ENCODE measurements at places on chromosomes 5 and 9.

DNA sequence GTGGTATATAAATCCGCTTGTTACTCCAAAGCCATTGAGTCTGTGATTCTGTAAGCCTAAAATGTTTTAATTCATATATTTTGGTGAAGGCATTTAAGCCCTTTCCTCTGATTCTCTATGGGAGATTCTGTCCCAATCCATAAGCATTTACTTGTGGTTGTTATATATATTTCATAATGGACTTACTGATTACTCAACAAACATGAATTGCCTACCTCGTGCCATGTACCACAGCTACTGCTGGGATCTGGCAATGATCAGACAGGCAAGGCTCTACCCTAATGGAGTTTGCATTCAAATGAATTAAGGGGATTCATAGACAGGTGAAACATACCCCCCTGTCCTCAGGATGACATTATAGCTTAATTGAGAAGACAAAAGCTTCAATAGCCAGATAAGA lies 54.5 kb downstream of the C9orf152 start:
- H3K36me3 ChIP-seq: no peaks in the 10 kb centered on the region
- no peak for DNase-seq
- H3K27me3 ChIP-seq: no peaks in the 10 kb centered on the region
- H3K4me3 ChIP-seq: no peak overlapping the region
- peak overlapping the region; percentile 26 for H3K27ac ChIP-seq
- H3K4me1 ChIP-seq: peaks cover 52% of the 10 kb centered on the region

DNA sequence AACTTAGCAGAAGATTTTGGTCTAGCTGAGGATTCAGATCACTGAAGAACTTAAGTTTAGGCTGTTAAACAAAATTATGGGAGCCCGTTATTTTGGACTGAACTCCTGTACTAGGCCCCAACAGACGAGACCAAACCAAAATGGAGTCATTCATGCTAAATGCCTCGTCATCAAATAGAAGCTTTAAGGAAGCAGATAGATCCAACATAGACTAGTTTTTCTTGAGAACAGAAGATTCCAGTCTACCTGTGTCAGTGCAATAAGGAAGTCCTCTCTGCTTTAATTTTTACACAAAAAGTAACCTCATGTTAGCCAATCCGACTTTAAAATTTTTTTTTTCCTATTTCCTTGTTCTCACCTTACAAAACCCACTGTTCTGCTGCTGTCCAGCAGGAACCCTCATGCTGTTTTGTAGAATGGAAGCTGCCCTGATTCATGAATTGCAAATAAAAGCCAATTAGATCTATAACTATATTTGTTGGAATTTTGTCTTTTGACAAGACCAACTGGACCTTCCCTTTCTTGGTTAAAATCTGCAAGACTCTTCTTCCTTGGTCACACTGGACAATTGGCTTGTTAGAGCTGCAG lies 29.0 kb upstream of the GOLM1 start:
- no peak overlapping the region for H3K4me3 ChIP-seq
- H3K36me3 ChIP-seq: no peaks in the 10 kb centered on the region
- no peaks in the 10 kb centered on the region for H3K27me3 ChIP-seq
- H3K27ac ChIP-seq: no peak overlapping the region

DNA sequence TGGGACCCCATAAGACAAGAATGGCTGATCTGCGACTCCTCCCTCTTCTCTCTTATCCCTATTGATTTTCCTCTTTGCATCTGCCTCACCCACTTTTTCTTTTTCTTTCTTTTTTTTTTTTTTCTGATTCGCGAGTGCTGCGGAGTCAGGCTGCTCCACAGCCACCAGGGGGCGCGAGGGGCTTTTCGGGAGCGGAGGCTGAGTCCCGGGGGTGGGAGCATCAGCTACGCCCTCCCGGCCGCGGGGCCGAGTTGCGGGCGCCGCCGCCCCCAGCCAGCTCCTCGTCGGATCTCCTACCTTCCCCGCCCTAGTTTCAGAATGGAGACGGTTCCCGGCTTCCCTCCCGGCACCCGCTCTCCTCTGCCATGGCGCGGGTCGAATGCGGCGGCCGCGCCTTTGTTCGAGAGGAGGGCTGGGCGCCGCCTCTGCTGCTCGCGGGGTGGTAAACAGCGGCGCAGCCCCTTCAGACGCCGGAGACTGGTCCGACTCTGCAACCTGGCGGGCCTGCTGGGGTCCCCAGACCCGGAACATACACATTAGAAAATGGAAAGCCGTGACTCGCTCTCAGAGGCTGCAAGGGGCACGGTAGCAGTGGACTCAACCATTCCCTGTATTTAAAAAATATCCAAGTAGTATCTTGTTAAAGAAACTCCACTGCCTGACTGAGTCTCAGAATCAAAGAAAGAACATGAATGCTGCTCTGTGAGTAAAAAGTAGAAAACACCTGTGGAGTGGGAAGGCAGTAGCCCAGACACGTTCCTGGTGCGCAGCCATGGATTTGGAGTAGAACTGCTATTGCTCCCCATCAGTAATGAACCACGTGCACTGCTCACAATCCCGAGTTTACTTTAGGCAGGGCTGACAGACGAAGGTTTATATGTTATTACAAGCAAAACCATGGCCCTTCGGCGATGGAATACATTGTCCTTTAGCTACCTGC lies 55.7 kb downstream of the DPYSL3 start:
- H3K4me1 ChIP-seq: peaks cover 33% of the 10 kb centered on the region
- H3K4me3 ChIP-seq: peak overlapping the region; percentile 55
- H3K36me3 ChIP-seq: no peaks in the 10 kb centered on the region
- no peak overlapping the region for H3K27ac ChIP-seq

- no peak overlapping the region for H3K27ac ChIP-seq
- no peak overlapping the region for H3K4me3 ChIP-seq
- H3K27me3 ChIP-seq: no peaks in the 10 kb centered on the region
- no peaks in the 10 kb centered on the region for H3K4me1 ChIP-seq
These were observed 45.9 kb downstream of the OTULIN start for GRCh38 chr5:14710313-14710994.

DNA sequence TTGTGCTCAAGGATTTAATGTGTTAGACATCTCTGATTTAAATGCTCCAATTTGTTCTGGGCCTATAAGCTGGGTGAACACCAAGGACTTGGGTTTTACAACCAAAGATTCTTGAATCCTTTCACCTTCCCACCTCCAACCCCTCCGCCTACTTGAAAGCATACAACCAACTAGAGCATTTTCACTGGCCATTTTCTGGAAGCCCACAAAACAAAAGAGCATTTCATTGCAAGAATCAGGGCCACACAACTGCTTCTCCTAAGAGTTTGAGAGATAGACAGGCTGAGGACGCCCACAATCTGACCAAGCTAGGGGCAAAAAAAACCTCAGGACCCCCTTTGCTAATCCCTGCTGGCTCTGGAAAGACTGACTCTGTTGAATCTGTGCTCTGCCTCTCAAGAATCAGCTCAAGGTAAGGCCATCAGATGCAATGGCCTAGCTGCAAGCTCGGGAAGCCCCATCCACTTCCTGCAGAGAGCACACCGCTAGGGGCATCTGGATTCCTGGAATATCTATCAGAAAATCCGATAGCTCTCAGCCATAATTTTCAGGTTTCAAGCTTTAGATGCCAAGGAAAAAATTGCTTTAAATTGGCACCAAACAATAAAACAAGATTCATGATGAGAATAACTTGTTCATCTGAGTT lies 57.7 kb downstream of the RETREG1 start:
- H3K36me3 ChIP-seq: no peaks in the 10 kb centered on the region
- no peak overlapping the region for H3K4me3 ChIP-seq
- H3K27ac ChIP-seq: no peak overlapping the region
- no peaks in the 10 kb centered on the region for H3K27me3 ChIP-seq

- peak within 1 kb of the TSS; percentile 37 for H3K4me3 ChIP-seq
- no peak for DNase-seq
- no peaks in the 10 kb centered on the region for H3K36me3 ChIP-seq
- H3K4me1 ChIP-seq: peaks cover 8% of the 10 kb centered on the region
- H3K27ac ChIP-seq: no peak within 1 kb of the TSS
These were observed at the start of gene SARDH for GRCh38 chr9:133737774-133738639. Gene SARDH (minus strand): TSS chr9:133738352. CDS start chr9:133734173, 4,179 bp downstream.

DNA sequence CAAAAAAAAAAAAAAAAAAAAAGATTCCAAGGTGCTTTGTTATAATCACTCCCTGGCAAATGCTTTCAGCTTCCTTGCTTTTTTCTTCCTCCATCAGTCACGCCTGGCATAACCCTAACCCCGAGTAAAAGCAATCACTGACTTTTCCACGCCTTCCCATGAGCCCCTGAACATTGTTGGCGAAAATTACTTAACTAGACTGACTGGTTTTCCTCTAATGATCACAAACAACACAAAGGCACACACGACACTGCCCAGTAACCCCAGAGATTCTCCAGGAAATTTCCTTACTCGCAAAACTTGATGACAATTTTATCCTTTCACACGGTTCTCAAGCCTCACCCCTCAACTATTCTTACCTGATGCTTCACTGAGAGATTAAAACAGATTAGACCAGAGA lies 11.4 kb upstream of the PTGR1 start:
- no peaks in the 10 kb centered on the region for H3K27me3 ChIP-seq
- H3K36me3 ChIP-seq: no peaks in the 10 kb centered on the region
- H3K4me1 ChIP-seq: no peaks in the 10 kb centered on the region
- DNase-seq: no peak
- H3K27ac ChIP-seq: no peak overlapping the region

- no peak for DNase-seq
- no peaks in the 10 kb centered on the region for H3K36me3 ChIP-seq
- H3K4me1 ChIP-seq: peaks cover 27% of the 10 kb centered on the region
These were observed at the start of gene FGF18 for GRCh38 chr5:171418982-171419687. Gene FGF18 (plus strand): TSS chr5:171419647. CDS start chr5:171420200, 553 bp downstream.

GRCh38 chr5:180077594-180078284 lies 6.2 kb upstream of the RNF130 start:
- no peak for DNase-seq
- peaks cover 13% of the 10 kb centered on the region for H3K27me3 ChIP-seq
- no peak overlapping the region for H3K27ac ChIP-seq
- H3K4me3 ChIP-seq: no peak overlapping the region
- H3K4me1 ChIP-seq: peaks cover 7% of the 10 kb centered on the region

DNA sequence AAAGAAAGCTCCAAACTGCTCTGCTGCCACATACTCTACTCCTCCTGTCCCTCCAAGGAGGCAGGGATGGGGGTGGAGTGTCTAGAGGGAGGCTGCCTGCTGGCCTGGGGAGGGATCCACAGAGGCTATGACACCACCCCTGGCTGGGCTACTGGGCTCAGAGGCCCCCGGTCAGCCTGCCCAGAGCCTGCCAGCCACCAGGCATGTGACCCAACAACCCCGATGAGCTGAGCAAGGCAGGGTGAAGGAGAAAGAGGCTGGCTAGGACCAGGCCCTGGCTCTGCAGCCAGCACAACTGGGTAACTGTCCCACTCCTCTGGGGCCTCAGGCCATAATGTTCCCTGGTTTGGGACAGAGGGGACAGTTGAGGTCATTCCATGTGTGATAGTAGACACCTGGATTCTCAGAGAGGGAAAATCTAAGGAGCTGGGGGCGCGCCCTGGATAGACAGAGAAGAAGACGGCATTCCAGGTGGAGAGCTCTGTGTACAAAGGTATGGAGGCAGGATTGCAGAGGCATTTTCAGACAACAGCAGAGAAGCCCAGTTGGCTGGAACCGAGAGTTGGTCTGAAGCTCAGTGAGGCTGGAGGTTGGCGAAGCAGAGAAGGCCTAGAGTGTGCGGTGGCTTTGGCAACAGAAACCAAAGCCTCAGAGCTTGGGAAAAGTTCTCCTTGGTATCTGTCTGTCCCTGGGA lies 33.8 kb upstream of the IL17B start:
- no peak for DNase-seq
- no peaks in the 10 kb centered on the region for H3K4me1 ChIP-seq
- no peaks in the 10 kb centered on the region for H3K36me3 ChIP-seq
- no peaks in the 10 kb centered on the region for H3K27me3 ChIP-seq
- no peak overlapping the region for H3K4me3 ChIP-seq

All from CD14-positive monocyte (primary cell).